Stimulated activated CD4-positive, alpha-beta T cell treated with anti-CD3 and anti-CD28 coated beads, Interleukin-2, amount 100 ng/mL, for 4 hours (primary cell): ENCODE measurements at places on chromosomes 2 and 18.

GRCh38 chr18:76339246-76339620, 155.8 kb downstream of the ZNF516 start:
- no peak for DNase-seq

GRCh38 chr2:72916743-72917137, 579 bp upstream of the EMX1 start:
- DNase-seq: no peak

GRCh38 chr2:216827073-216827720, 32.7 kb downstream of the TNP1 start:
- DNase-seq: no peak

DNA sequence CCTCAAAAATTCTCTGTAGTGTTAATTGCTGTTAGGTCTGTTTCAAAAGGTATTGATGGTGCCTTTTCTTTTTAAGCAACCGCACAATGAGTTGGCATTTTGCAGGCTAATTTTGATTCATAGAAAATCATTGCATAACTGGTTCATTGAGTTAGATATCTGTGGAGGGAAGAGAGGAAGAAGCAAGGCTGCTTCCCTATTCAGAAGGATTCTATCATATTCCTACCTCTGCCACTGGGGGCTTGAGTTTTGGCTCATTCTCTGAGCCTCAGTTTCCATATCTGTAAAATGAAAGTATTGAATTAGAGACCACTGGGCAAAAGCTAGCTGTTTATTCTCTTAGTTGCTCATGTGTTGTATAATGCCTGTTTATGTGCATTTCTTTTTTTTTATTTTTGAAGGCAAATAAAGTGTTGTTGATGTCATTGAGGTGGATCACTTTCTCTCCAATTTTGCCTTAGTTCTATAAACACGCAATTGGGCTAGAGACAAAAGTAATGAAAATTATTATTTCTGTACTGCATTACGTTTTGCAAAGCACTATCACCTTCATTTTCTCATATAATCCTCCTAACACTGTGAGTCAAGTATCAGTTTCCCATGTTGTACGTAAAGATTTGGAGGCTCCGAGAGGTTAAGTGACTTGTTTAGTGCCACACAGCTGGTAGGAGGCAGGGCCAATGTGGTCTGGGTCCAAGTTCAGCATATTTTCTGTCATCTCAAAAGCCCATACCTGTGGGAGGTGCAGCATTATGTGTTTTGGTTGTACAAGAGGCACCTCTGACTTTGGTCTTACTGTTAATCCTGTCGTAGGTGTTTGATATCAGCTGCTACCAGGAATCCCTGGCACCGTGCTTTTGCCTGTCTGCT, 5.9 kb downstream of the TRIB2 start:
- DNase-seq: no peak

DNA sequence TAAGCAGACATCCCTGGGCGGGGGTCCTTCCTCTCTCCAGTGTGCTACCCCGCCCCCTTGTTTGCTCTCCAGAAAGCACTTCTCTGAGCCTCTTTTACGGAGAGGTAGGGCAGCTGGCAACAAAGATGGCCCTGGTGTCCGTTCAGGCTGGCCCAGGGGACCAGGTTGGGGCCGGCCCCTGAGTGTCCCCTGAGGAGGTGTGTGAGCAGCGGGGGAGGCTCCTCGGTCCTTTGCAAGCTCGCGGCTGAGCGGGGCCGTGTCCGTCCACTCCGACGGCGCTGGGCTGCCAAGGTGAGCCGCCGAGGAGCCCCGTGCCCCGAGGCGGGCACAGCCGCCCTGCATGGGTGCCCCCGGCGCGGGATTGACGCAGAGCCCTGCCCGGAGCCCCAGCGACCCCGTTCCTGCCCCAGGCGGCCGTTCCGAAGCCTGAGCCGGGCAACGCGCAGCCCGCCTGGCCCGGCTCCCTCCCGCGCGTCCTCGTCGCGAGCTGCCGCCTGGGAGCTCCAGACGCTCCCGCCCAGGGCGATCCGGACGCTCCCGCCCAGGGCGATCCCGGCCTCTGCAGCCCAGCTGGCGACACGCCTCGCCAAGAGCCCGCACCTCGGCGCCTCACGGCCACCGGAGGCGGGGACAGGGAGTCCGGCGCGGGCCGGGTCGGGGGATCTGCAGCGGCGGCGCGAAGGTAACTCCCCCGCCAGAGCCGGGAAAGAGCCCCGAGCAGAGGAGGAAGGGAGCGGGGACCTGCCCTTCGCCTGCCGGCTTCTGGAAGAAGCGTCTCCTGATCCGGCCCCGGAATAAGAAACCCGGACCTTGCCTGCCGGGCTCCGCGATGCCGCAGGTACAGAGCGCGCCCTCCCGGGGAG, at the start of gene PROKR1:
TSS of gene PROKR1 (plus strand) at position 569 of the 863 bp plus-strand sequence. CDS start 2,243 bp downstream, outside the sequence.
- no peak for DNase-seq

DNA sequence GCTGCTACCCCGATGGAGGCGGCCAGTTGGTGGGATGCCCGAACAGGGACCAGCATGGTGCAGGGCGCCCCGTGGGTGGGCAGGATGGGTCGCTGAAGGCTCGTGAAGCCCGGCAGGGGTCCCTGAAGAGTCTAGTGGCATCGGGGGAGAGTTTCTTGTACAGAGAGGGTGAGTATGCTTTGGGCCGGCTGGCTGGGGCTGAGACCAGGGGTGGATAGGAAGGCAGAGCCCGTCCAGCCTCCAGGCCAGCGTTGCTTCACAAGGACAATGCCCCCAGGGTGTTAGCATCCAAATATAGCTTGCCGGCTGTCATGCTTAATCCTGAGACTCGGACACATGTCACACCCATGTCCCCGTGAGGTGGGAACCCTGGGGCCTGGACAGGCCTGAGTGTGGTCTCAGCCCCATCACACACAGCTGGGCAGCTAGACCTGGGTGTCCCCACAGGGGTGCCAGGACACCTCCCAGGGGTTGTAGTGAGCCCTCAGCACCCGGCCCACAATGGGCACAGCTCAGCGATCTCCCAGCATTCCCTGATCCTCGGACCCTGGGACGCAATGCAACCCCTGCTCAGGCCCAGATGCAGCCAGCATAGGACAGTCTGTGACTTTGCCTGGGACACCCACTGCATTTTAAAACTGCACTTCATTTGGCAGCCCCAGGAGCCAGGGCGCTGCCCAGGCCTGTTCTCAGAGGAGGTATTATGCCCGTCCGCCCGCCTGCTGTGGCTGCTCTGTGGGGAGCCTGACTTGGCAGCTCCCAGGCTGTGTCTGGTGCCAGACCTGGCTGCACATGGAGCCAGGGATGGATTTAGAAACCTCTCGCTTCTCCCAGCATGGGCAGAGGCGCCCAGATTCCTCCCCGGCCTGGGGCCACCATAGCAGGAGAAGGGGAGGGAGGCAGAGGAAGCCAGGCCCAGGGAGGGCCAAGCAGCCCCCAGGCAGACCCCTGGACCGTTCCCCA, 36.4 kb downstream of the RAMP1 start:
- no peak for DNase-seq

- no peak for DNase-seq
Observed at GRCh38 chr2:68200157-68200787, 42.6 kb downstream of the PNO1 start.

DNA sequence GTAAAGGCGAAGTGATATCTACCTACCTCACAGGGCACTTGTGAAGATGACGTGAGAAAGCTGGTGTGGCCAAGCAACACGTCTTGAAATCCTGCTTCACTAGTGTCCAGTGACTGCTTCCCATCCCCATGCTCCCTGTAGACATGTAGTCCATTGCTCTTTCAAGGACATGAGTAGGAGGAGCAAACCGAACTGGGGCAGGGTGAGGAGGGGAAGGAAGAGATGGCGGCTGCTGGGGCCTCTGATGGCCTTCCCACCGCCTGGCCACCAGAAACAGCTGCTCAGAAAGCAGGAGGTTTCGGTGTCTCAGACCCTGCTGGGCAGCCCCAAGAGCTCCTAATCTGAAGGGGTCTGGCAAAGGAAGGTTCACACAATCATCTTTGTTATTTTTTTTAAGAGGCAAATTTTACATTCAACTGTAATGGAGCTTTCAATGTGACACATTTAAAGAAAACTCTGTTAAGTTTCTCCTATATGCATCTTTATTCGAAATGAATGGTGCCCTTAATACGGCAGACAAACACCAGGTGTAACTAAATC, 14.7 kb downstream of the CPLX4 start:
- DNase-seq: no peak

- no peak for DNase-seq
Observed at GRCh38 chr2:47735136-47735869, 47.6 kb upstream of the MSH6 start.

DNA sequence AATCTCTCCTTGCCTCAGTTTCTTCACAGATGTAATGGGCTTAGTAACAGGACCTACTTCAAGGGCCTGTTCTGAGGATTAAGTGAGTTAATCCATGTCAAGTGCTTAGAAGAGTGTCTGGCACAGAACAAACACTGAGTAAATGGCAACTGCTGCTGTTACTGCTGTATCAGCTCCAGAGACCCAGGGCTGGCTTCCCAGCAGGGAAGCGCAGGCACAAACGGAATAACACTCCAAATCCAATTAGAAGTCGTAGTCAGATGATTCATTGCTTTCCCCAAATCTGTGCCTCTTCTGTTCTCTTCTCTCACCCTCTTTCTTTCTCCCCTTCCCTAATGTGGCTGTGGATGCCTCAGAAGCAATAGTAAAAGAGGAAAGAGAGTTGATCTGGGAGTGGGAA, 101.1 kb upstream of the FZD7 start:
- no peak for DNase-seq

GRCh38 chr18:57863706-57864105, 60.6 kb upstream of the ATP8B1 start:
- DNase-seq: no peak

- DNase-seq: no peak
Observed at GRCh38 chr2:198232281-198232680, 427.9 kb downstream of the PLCL1 start.

- DNase-seq: no peak
Observed at GRCh38 chr2:109300582-109300981, 171.6 kb downstream of the SH3RF3 start.

DNA sequence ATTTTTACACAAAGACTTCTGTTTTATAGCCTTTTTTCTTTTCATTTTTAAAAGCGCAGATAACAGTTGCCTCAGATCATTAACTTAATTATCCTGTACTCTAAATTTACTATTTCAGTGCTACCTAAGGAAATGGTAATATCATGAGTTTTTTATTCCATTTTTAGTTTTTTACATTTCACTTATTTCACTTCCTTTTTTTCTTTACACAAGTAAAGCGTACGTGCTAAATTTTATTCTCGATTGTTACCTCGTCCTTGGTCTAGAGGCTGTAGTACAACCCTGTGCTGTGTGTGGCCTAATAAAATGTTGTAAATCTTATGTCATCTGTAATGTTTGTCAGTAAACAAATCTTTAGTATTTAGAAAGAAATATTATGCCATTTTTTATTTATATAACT, 49.2 kb downstream of the CRIM1 start:
- DNase-seq: no peak

- DNase-seq: no peak
Observed at GRCh38 chr2:152134488-152135280, 35.8 kb upstream of the CACNB4 start.

GRCh38 chr2:97664636-97664970, 759 bp upstream of the ACTR1B start:
- DNase-seq: no peak

- no peak for DNase-seq
Observed at GRCh38 chr18:14026199-14026598, 106.0 kb downstream of the ZNF519 start.

DNA sequence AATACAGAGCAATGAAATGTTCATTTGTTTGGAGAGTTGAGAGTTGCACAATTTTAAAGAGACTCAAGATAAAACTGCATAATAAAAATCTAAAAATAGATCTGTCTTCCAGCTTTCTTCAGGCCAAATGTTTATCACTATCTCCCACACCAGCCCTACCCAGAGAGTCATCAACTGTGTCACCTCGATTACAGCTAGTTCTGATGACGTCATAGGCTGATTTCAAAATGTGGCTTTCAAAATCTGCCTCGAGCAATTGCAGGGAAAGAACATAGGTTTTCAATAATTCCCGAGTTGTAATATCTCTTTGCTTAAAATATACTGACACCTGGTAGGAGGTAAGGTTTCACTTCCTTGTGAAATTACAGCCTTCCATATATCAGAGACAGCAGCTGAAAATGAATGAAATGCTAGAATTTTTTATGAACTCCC, 677.6 kb upstream of the ID2 start:
- no peak for DNase-seq

GRCh38 chr18:37613253-37613565, 47.6 kb upstream of the CELF4 start:
- no peak for DNase-seq

DNA sequence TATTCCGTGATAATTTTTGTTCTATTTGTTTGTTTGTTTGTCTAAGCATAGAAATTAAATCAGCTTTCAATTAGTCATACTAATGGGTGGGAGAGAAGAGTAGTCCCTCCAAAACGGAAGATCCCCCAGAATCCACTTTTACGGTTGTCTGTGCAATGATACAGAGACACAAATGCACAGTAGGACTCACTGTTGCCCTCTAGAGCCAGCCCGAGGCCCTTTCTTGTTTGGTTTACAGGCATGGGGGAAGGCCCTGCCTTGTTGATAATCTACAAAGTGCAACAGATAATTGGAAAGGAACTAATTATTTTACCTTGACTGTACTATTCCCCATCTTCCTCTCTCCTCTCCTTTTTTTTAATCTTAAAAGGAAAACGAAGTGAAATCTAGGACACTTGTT, 121.1 kb downstream of the ACOXL start:
- DNase-seq: peak; percentile 40

GRCh38 chr18:70582981-70583380, 294.1 kb downstream of the SOCS6 start:
- no peak for DNase-seq

GRCh38 chr2:172328103-172328841, 99.1 kb upstream of the ITGA6 start:
- DNase-seq: no peak

DNA sequence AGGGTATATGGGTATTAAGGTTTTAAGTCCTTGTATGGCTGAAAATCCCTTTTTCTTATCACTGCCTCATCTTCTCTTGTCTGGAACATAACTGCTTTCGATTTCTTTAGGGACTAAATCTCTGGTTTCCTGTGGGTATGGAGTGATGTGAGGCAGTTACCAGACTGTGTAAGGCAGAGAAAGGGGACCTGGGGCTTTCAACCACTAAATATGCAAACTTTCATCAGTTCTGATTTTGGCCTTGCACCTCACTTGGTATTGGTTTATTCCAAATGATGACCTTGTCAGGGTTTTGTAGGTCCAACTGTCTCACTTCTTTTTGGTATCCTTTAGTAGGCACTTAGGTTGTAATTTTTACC, 9.3 kb downstream of the MAP4K4 start:
- no peak for DNase-seq

GRCh38 chr2:105864262-105864661, 119.5 kb downstream of the NCK2 start:
- no peak for DNase-seq

DNA sequence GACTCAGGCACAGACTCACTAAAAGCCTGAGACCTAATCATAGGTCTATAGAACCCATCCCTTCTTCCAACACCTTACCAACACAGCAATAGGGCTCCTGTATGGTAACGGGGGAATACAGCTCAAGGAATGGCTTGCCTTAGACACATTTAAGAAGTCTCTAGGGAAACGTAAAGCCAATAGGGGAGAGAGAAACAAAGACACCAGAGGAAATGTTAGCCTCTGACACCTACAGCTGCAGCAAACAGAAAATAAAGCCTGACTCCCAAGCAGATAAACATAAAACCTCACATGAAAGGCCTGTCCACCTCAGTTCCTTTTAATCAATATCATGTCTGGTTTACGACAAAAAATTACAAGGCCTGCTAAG, 51.1 kb upstream of the NCOA1 start:
- DNase-seq: no peak

- DNase-seq: no peak
Observed at GRCh38 chr2:6370753-6371551, 494.8 kb downstream of the CMPK2 start.

- DNase-seq: no peak
Observed at GRCh38 chr2:152095146-152095545, 3.7 kb downstream of the CACNB4 start.

- DNase-seq: no peak
Observed at GRCh38 chr2:164023896-164024295, 288.1 kb upstream of the FIGN start.
